ENCODE measurements at places on chromosomes 4 and X. TPM values are rescaled to one million over a fixed set of nuclear protein-coding genes. Genes with fewer than 3 reads are reported as not detected.

SPATA18 gene
- polyA plus RNA-seq = 2.4 TPM

GAGE12J gene
- not detected for polyA plus RNA-seq

RENBP gene
- polyA plus RNA-seq = 5.9 TPM

DTHD1 gene
- not detected for polyA plus RNA-seq

NHSL2 gene
- 9.8 TPM for polyA plus RNA-seq

- DNase-seq = no peak
- no peaks in the 10 kb centered on the region for H3K4me1 ChIP-seq
- H3K27me3 ChIP-seq = no peaks in the 10 kb centered on the region
- no peak overlapping the region for H3K4me3 ChIP-seq
Observed at GRCh38 chr4:60359746-60360367, 840.3 kb upstream of the ADGRL3 start.

- no peaks in the 10 kb centered on the region for H3K4me1 ChIP-seq
- no peak overlapping the region for H3K27ac ChIP-seq
- H3K36me3 ChIP-seq = no peaks in the 10 kb centered on the region
- H3K27me3 ChIP-seq = no peaks in the 10 kb centered on the region
- no peak for DNase-seq
- H3K4me3 ChIP-seq = no peak overlapping the region
Observed at GRCh38 chr4:89336818-89337420, 29.3 kb upstream of the GPRIN3 start.

DNA sequence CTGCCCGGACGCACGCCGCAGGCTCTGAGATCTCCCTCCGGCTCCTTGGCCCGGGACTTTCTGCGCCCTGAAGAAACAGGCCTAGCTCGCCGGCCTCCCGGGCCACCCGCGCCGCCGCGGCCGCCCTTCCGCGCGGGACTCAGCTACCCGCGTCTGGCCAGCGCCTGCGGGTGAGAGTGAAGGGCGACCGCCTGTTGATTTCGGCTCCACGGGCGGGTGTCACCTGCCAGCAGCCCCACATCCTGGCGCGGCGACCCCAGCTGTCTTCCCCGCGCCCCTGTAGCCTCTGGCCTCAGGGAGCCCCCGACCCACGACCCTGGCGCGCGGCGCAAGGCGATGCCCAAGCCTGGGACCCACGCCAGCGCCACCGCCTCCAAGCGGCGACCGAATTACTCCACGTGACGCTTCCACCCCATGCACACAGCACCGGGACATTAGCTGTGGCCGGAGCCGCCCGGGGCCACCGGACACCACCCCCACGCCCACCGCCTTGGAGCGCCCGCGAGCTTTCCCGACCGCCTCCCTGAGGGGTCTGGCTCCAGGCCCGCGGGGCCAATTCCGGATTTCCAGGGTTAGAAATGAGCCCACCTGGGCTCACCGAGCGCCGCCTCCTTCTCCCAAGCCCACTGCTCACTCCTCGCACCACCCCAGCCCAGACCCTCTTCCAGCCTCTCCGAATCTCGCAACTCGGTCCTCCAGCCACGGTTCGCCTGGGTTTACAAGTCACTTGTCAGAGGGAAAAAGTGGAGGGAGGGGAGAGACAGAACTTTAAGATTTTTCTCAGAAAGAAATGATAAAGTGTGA is 10.2 kb downstream of the ARX start:
- DNase-seq = no peak
- peaks cover 12% of the 10 kb centered on the region for H3K4me1 ChIP-seq
- H3K4me3 ChIP-seq = no peak overlapping the region

DNA sequence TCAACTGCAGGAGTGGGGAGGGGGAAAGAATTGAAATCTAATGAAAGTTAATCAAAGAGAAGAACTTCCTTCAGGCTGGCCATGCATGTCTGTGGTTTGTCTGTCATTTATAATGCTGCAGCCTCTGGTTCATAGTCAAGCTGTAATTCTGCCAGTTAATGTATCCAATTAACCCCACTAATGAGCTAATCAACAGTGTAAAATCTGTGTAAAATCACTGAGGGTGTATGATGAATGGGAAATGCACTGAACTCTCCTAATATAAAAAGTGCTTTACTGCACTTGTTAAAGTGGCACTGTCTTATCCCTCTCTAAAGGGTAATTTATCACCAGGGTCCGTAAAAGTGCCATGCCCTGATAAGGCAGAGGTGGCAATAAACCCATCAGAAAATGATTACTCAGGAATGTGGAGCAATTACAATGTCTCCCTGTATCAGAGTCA is 798.1 kb downstream of the PDHA2 start:
- no peak overlapping the region for H3K4me3 ChIP-seq
- H3K36me3 ChIP-seq = no peaks in the 10 kb centered on the region
- no peak for DNase-seq
- no peaks in the 10 kb centered on the region for H3K4me1 ChIP-seq
- H3K27ac ChIP-seq = no peak overlapping the region

DNA sequence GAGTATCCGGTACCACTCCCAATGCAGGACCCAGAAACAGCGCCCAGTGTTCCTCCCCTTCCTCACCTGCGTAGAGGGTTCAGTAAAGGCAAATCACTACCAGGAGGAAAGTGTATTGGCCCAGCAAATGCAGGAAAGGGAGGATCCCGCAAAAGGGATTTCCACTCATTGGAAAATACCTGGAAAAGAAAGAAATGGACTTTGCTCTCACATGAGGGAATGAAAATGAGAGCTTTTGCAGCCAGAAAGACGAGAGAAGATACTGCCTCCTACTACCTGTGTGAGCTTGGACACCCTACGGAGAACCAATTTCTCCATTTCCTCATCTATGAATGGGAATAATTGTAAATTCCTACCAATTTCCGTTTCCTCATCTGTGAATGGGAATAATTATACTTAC is 184.1 kb upstream of the PPARGC1A start:
- no peaks in the 10 kb centered on the region for H3K4me1 ChIP-seq
- H3K27ac ChIP-seq = no peak overlapping the region
- H3K4me3 ChIP-seq = no peak overlapping the region
- DNase-seq = no peak

- H3K4me1 ChIP-seq = no peaks in the 10 kb centered on the region
- DNase-seq = no peak
- no peak overlapping the region for H3K4me3 ChIP-seq
- peaks cover 2% of the 10 kb centered on the region for H3K27me3 ChIP-seq
- H3K27ac ChIP-seq = no peak overlapping the region
- H3K36me3 ChIP-seq = no peaks in the 10 kb centered on the region
Observed at GRCh38 chrX:105464618-105465017, 244.1 kb upstream of the TEX13A start.

- no peak overlapping the region for H3K27ac ChIP-seq
- no peak overlapping the region for H3K4me3 ChIP-seq
- no peaks in the 10 kb centered on the region for H3K4me1 ChIP-seq
- DNase-seq = peak; percentile 4
- H3K27me3 ChIP-seq = no peaks in the 10 kb centered on the region
- H3K36me3 ChIP-seq = no peaks in the 10 kb centered on the region
Observed at GRCh38 chr4:35942092-35942491, 302.2 kb downstream of the ARAP2 start.

- H3K27me3 ChIP-seq = no peaks in the 10 kb centered on the region
- no peak overlapping the region for H3K4me3 ChIP-seq
- no peak overlapping the region for H3K27ac ChIP-seq
- DNase-seq = no peak
Observed at GRCh38 chr4:185256446-185256845, 47.0 kb downstream of the SNX25 start.

DNA sequence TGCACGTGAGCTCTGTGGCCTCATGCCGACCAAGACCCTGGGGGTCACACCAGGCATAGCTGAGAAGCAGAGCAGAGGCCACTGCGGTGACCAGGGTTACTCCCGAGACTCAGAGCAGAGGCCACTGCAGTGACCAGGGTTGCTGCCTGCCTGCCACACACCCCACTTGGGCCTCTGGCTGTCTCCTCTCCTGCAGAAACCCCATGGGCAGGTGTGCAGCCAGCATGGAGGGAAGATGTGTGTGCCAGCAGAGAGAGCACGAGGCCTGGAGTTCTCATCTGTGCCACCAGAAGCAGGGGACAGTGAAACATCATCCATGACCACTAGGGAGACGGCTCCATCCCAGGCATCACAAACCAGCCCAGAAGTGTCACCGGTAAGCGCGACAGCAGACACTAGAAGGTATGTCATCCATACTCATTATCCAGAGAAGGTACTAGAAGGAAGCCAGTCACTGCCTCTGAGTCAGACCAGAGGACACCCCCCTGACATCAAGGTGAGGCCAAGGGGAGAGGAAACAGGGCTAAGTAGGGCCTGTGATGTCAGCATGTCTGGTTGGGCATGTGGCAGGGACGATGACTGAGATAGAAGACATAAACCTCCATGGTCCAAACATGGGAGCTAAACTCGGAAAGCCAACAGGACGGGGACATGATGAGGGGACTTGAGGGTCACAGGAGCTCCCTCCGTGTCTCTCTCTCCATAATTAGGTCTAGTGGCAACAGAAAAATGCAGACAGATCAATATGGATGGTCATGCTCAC is 24.2 kb upstream of the SPON2 start:
- peaks cover 86% of the 10 kb centered on the region for H3K4me1 ChIP-seq
- no peaks in the 10 kb centered on the region for H3K36me3 ChIP-seq
- peaks cover 2% of the 10 kb centered on the region for H3K27me3 ChIP-seq
- no peak overlapping the region for H3K27ac ChIP-seq
- no peak overlapping the region for H3K4me3 ChIP-seq

DNA sequence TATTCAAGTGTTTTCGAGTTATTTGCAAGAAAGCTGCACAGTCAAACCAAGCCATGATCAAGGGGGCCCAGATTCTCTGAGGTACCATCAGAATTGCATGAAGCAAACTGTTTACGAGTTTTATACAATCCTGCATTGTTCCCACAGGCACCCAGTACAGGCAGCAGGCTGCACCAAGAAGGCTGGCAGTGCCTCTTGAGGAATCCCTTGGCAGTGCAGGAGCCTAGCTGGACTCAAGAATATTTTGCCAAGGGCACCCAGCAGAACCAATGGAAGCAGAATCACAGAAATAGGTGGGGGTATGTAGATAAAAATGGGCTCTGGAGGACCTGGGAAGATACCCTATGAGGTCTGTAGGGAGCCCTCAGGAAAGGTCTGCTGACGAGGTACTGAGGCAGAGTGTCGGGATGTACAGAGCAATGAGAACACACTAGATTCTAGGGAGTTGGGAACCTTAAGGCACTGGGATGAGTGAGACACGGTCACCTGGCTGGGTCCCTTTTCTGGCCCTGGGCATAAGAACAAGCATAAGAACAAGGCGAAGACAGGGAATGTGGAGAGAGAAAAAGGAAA is 2.5 kb upstream of the PLP1 start:
- no peaks in the 10 kb centered on the region for H3K36me3 ChIP-seq
- peaks cover 2% of the 10 kb centered on the region for H3K4me1 ChIP-seq
- no peak overlapping the region for H3K4me3 ChIP-seq
- no peak for DNase-seq

GRCh38 chr4:23814587-23814986 is 75.3 kb downstream of the PPARGC1A start:
- no peak overlapping the region for H3K4me3 ChIP-seq
- DNase-seq = no peak
- H3K4me1 ChIP-seq = peaks cover 10% of the 10 kb centered on the region
- no peak overlapping the region for H3K27ac ChIP-seq
- H3K27me3 ChIP-seq = no peaks in the 10 kb centered on the region

- H3K27me3 ChIP-seq = no peaks in the 10 kb centered on the region
- H3K36me3 ChIP-seq = no peaks in the 10 kb centered on the region
- no peaks in the 10 kb centered on the region for H3K4me1 ChIP-seq
- H3K27ac ChIP-seq = no peak overlapping the region
- DNase-seq = no peak
- no peak overlapping the region for H3K4me3 ChIP-seq
Observed at GRCh38 chr4:161883157-161883556, 280.6 kb downstream of the FSTL5 start.

DNA sequence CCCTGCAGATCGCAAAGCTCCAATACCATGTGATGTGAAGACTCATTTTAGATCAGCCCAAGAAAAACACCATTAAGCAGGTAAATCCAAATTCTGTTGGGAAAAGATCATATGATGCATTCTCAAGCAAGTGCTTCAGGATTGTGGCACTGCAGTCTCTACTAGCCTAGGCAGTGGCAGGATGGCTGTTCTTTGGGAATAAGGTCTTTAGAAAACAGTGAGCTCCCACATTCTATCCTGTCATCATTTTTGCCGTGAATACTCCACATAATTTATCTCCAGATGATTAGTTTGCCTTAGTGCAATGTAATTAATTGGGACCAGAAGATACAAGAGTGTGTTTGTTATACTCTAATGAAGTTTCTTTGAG is 18.9 kb downstream of the SORBS2 start:
- peaks cover 11% of the 10 kb centered on the region for H3K4me1 ChIP-seq
- no peak for DNase-seq
- no peak overlapping the region for H3K4me3 ChIP-seq
- H3K27ac ChIP-seq = peak overlapping the region; percentile 42

GRCh38 chr4:130542953-130543352 is 1447.0 kb downstream of the C4orf33 start:
- H3K36me3 ChIP-seq = no peaks in the 10 kb centered on the region
- no peak for DNase-seq
- no peak overlapping the region for H3K4me3 ChIP-seq

- peak; percentile 15 for DNase-seq
- H3K4me3 ChIP-seq = no peak overlapping the region
- H3K4me1 ChIP-seq = no peaks in the 10 kb centered on the region
- H3K36me3 ChIP-seq = no peaks in the 10 kb centered on the region
- no peaks in the 10 kb centered on the region for H3K27me3 ChIP-seq
- no peak overlapping the region for H3K27ac ChIP-seq
Observed at GRCh38 chr4:144575181-144575580, 70.8 kb upstream of the HHIP start.

DNA sequence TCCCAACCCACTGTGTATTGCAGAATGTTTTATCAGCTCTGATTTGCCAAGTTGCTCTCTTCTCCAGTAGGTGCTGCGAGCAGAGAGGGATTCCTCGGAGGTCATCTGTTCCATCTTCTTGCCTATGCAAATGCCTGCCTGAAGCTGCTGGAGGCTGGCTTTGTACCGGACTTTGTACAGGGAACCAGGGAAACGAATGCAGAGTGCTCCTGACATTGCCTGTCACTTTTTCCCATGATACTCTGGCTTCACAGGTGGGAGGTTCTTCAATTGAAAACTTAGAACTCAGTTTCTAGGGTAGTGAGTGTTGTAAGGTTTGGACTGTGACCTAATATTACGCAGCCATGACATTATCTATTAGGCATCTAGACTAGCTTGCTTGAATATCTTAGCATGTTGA is 24.9 kb downstream of the AR start:
- H3K4me3 ChIP-seq = no peak overlapping the region
- peaks cover 2% of the 10 kb centered on the region for H3K27me3 ChIP-seq
- no peaks in the 10 kb centered on the region for H3K4me1 ChIP-seq
- DNase-seq = no peak

- H3K36me3 ChIP-seq = no peaks in the 10 kb centered on the region
- peaks cover 31% of the 10 kb centered on the region for H3K27me3 ChIP-seq
- no peak overlapping the region for H3K27ac ChIP-seq
- H3K4me3 ChIP-seq = no peak overlapping the region
Observed at GRCh38 chrX:108199691-108200090, 108.1 kb downstream of the ATG4A start.

DNA sequence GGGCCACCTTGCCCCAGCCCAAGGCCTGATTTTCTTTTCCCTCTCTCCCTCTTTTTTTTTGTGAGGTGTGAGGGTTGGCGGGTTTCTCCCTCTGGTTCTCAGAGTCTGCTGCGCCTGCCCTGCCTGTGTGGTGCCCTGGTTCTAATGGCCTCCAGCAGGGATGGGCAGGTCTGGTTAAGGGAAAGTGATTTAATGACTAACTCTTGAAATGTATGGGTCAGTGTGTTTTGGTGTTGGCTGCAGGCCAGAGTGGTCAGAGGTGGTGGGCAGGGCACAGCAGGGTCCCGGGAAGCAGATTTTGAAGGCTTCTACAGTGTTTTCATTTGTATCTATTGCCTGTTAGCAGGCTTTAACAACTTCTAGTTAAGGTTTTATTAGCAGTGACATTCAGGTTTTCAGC is 39.0 kb downstream of the JADE1 start:
- DNase-seq = no peak
- H3K4me3 ChIP-seq = no peak overlapping the region
- H3K27ac ChIP-seq = no peak overlapping the region
- no peaks in the 10 kb centered on the region for H3K27me3 ChIP-seq
- H3K4me1 ChIP-seq = peaks cover 2% of the 10 kb centered on the region
